ENCODE measurements at places on chromosomes 6 and 20.
A peak's percentile ranks its signal among the peaks of the same experiment; 100 is the strongest.

GRCh38 chr6:56620229-56620868 is 22.3 kb downstream of the DST start:
- DNase-seq = no peak

DNA sequence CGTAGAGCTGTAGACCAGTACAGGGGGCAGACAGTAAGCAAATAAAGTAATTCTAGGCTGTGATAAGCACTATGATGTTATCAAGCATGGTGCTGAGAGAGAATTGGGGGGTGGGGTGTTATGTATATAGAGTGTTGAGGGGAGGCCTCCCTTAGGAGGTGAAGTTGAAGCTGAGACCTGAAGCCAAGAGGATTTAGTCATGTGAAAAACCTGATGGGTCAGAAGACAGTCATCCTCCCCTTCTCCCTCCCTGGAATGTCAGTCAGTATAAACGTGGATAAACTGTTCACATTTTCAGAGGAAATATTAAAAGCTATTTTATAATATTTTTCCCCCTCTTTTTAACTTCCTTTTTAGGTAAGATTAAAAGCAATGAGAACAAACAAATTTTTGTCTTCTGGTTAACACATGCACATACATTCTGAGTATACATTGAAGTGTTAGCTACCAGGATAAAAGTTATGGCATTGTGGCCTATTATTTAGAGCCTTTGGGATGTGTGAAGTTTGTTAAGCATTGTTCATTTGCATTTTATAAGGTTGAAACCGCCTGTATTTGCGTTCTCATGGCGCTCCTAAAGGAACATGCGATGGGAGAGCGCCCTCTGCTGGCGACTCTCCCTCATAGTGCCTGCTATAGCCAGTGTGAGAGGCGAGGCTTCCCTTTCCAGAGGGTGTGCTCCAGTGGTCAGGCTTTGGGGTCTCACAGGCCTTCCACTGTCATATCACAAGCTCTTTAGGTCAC is 35.4 kb upstream of the MAPK13 start:
- peak; percentile 89 for DNase-seq

DNA sequence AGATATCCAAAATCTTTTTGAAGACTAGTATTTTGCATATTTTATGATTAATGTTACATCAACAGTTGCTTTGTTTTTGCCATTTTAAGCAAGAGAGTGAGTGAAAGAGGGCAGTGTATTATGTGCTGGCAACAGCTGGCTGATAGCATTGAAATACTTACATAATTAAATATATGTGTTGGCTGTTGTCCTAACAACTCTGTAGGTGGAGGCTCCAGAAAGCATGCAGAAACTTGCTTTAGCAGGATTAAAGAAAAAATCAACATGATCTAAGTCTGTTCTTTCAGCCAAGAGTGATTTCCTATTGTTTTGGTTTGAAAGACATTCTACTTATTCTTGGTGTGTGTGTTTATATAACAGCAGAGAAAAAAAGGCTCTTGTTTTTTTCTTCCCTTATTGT is 127.5 kb downstream of the CDKAL1 start:
- DNase-seq = no peak

GRCh38 chr6:113774127-113774825 is 82.9 kb upstream of the MARCKS start:
- DNase-seq = no peak

DNA sequence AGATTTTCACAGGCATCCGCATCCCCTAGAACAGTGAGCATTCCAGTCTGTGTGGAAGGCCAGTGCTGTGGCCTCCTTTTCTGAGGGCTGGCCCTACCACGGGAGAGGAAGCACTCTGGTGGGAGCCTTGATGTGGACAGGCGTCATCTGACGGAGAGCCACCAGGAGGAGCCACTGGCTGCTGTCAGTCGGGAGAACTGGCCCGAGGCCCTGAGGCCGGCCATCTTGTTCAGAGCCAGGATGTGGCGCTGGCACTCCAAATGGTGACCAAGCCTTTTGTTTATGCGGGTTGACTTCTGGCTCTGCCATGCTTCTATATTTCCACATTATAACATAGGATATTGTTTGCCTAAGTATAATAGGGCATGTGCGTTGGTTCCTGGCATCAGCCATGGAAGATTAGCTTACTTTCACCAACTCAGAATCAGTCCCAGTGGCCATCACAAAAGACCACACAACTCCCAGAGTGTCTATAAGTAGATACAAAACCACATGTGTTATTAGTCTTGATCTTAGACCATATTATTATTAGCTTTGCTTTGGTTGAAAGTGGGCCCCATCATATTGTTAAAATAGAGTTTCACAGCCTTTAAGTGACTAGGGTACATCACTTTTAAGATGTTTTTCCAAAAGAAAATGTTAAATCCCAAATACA is 273.9 kb upstream of the TAB2 start:
- no peak for DNase-seq

DNA sequence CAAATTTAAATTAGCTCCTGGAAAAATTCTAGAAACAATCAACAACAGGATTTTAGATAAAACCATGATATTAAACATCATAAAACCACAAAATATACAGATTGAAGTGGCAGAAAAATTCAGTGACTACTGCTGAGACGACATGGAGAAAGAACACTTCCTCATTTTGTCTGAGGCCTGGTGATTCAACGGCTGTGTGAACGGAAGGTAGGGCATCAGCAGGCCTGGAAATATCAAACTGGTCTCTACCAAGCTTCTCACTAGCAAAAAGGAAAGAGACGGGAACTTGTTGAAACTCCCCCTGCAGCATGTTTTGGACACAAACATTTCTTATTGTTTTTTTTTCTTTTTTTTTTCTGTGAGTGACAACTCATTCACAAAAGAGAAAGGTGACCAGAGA is 58.0 kb upstream of the AHI1 start:
- no peak for DNase-seq

- no peak for DNase-seq
These were observed 49.1 kb upstream of the PLCB1 start for GRCh38 chr20:8082989-8083388.

DNA sequence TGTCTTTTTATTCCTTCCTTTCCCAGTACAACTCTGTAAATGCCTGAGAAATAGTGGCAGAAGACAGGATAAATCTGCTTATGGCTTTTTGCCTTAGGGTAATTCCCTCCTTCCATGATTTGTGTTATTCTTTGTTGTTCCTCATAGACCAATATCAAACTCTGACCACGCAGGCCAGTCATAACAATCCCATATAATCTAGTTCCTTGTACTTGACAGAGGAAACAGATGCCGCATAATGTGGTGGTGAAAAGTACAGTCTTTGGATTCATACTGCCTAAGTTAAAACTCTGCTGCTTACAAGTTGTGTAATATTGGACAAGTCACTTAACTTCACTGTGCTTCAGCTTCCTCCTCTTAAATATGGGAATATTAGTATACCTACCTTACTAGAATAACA is 8.2 kb upstream of the BAG2 start:
- no peak for DNase-seq

DNA sequence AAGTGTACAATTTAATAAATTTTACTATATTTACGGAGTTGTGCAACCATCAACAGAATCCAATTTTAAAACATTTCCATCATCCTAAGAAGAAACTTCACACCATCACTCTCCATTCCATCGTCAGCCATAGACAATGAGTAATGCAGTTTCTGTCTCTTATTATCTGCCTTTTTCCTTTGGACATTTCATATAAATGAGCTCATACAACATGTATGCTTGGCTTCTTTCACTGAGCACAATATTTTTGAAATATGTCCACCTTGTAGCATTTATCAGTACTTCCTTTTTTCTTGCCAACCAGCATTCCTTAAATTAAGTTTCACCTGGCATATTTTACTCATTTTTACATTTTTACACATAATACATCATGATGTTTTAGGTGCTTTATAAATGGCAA is 22.7 kb upstream of the HIVEP1 start:
- no peak for DNase-seq

- no peak for DNase-seq
These were observed 40.2 kb downstream of the SLC35F1 start for GRCh38 chr6:117947234-117947633.

DNA sequence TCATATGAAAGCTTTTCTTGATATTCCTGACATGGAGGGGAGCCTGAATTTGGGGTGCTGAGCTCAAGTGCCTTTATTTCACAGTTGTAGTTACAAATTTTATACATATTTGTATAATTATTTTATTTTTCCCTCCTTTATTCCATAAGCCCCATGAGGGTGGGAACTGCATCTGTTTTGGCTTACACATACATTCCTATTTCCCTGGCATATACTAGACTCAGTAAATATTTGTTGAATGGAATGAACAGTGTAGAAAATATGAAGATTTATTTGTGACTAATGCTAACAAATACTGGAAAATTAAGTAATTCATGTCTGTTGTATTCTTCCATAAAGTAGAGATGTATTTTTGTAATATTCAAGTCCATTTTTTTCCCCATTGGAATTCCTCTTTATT is 127.1 kb downstream of the MYO6 start:
- DNase-seq = no peak

- no peak for DNase-seq
These were observed 868 bp downstream of the SRSF3 start for GRCh38 chr6:36594816-36595643.

DNA sequence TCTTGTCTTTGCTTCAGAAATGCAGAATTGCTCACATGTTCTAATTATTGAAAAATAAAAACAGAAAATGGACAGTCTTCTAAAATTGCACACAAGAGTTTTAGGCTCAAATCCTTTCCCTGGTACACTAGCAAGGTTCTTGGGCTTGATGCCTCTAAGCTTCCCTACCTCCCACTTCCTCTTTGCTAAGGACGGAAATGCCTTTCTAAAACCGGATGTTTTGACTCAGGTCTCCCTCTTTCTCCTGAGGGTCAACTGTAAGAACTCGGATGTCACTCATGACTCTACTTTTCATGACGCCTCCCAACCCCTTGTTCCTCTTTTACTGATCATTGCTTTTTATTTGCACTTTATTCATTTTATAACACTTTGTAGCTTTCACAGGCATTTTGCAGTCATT is 613.5 kb downstream of the C6orf118 start:
- no peak for DNase-seq

GRCh38 chr6:2141644-2142290 is 103.6 kb downstream of the GMDS start:
- DNase-seq = no peak

- DNase-seq = no peak
These were observed 38.6 kb upstream of the SENP6 start for GRCh38 chr6:75563032-75563431.

GRCh38 chr6:116971959-116972358 is 94.9 kb downstream of the RFX6 start:
- no peak for DNase-seq

DNA sequence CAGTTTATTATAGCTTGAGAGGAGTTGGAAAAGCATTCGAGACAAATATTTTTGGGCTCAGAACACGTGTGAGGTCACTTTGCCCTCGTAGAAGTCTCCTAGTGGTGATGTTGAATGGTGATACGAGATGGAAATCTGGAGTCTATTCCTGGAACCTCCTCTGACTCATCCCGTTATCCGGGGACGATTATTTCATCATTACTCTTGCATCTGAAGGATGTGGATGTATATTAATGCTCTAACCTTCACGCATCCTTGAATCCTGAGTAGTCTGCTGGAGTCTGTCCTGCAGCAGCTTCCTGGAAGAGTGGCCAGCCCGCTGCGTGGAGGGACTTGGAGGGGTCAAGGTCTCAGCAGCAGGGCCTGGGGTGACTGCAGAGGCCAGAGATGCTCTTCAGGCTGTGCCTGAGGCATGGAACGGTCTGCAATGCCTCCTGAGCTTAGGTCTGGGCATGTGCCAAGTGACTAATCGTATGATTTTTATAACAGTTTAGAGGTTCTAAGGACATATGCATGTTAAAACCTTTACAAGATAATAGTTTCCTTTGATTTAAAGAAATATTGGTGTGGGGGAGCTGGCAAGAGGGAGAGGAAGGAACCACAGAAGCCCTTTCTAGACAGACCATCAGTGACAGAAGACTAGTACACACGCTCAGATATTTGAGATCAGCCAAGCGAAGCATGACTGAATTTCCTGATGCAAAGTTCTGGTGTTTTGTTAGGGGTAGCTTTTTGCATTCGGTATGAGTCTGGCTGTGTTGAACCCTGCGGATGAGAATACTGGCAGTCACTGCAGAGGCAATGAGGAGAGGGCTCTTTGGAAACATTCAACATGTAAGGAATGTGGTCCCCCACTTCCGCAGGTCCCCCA is 400.2 kb downstream of the QKI start:
- no peak for DNase-seq

DNA sequence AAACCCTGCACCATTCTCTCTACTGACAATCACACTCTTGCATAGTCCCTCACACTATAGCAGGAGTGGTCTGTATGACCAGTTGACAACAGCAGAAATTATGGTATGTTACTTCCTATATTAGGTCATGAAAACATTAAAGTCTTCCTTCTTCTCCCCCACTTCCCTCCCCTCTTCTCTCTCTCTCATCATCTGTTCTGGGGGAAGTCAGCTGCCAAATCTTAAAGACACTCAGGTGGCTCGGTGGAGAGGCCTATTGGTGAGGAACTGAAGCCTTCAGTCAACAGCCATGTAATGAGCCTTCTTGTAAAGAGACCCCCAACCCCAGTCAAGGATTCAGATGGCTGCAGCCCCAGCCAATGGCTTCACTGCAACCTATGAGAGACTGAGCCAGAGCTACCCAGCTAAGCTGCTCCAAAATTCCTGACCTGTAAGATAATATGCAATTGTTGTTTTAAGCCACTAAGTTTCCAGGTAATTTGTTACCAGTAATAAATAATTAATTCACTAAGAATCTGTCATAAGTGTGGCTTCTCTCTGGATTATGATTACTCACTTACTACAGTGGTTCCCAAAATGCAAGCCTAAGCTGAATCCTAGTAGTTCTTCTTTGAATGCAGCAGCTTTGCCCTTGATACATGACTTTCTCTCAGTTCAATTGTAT is 11.2 kb upstream of the TSBP1 start:
- DNase-seq = no peak

GRCh38 chr20:46000262-46000996 is 8.3 kb upstream of the MMP9 start:
- no peak for DNase-seq

- no peak for DNase-seq
These were observed at the start of gene ID4 for GRCh38 chr6:19836799-19837510. ID4 (plus strand) TSS chr6:19837370; CDS start chr6:19837755, 385 bp downstream.

GRCh38 chr20:8154638-8155037 is 22.6 kb downstream of the PLCB1 start:
- DNase-seq = no peak

GRCh38 chr6:16793828-16794412 is 32.7 kb upstream of the ATXN1 start:
- no peak for DNase-seq

- no peak for DNase-seq
These were observed 25.5 kb upstream of the PRL start for GRCh38 chr6:22322103-22323030.

GRCh38 chr20:46715292-46715756 is 5.9 kb downstream of the SLC2A10 start:
- no peak for DNase-seq

DNA sequence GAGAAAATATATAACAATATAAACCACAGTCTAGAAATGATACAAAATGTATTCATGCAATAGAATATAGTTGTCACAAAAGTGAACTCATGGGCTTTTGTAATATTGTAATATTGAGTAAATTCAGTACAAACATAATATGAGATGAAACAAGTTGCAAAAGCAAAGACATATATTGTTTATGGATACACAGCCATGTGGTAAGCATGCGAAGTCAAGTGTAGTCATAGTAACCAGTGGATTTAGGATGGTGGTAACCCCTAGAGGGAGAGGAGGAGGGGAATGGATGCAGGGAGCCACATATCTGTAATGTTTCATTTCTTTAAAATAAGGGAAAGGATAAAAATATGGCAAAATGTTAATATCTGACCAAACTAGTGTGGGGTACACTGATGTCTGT is 47.3 kb downstream of the ARMC2 start:
- no peak for DNase-seq

Measured in activated CD8-positive, alpha-beta memory T cell treated with anti-CD3 and anti-CD28 coated beads for 24 hours (primary cell).